ENCODE measurements at places on chromosomes 12 and 14.

GRCh38 chr12:13631873-13632272, 349.5 kb downstream of the GRIN2B start:
- DNase-seq, result no peak

DNA sequence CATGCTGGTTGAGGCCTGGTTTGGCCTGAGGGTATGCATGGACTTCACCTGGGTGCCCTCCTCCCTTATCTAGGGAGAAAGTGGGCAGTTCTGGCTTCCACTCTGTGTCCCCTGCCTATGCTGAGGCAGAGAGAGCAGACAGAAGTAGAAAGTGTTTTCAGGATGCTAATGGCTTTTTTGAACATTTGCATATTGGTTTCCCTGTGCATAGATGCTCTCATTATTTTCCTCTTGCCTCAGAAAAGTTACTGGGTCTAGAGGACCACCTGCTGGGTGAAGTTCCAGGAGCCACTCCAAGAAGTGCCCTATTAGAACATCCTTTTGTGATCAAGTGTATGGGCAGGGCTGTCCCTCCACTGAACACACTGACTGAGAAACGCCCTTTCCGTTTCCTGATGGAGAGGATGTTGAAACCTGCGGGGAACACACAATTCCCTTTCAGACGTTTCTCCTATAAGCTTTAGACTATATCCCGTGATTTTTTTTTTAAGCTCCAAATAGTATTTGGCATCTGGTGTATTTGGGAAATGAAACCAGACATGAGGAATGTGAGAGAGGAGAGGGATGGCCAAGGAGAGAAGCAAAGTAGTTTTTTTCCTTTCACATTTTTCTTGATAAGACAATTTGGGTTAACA, 66.6 kb downstream of the DAAM1 start:
- no peak for DNase-seq

GRCh38 chr12:169528-170370, 44.2 kb downstream of the SLC6A12 start:
- DNase-seq, result no peak

DNA sequence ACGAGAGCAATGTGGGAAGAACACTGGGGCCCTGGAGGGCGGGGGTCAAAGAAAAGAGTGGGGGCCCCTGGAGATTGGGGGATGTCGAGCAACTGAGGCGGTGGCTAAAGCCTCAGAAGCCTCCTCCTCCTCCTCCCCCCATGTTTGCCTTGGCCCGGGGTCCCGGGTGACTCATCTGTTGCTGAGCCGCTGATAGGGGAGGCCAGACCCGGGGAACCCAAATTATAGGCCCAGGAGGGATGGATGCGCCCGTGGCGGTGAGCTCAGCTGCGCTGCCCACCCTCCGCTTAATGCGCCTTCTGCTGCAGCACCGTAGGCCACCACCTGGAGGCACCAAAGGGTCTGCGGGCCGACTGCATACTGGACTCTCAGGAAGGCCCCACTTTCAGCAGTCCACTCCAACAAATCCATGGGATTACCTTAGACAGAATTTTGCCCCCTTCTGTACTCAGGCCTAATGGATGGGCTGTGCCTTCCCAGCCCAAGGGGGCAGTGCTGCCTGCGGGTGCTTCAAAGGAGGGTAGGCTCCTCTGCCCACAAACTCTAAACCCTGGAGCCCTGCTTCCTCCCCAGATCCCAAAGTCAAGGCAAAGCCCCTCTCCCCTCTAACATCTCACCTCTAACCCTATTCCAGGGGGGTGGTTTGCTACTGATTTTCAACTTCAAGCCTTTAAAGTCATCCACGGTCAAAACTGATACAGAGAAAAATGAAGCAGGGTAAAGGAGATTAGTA, 2.6 kb upstream of the WNT10B start:
- DNase-seq, result no peak

GRCh38 chr12:55713721-55714120, 2.1 kb upstream of the BLOC1S1 start:
- DNase-seq, result no peak

All from activated gamma-delta T cell treated with Interleukin-2 at 50 U/mL for 16 hours (primary cell).